ENCODE measurements at places on chromosomes 6 and 20.

GRCh38 chr20:62227591-62227976 is 7.5 kb upstream of the HRH3 start:
- no peak for DNase-seq

DNA sequence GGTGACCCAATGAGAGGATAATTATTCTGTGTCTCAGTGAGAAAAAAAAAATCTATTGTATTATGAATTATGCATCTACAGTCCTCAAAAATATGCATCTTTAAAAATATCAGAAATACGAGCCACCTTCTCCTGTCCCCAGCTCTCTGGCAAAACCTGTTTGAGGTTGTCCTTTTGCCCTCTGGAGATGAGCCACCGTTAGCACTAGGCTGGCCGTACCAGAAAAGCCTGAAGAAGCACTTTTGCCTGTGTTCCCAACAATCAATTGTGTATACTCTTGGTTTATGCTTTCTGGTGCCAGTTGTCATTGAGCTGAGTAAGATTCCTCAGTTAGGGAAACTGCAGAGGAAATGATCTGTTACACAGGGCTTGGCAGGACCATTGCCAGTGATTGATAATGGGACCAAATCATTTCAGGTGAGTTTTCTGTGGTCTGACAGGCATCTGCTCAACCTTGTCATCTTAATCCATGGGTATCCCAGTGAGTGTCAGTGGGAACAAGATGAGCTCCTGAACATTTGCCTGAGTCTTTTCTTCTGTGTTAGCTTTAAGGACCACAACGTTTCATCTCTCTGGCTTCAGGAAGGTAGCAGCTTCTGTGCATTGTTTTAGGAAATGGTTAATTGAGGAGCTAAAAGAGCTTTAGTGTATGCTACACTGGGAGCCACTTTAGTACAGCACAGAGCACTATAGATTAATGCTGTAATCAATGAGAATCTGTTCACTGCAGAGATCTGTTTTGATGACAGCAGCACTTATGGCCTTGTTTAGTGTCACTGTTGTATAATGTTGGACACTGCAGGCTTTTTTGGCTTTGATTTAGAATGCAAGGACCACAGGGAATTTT is 330.1 kb downstream of the RIMS1 start:
- no peak for DNase-seq

DNA sequence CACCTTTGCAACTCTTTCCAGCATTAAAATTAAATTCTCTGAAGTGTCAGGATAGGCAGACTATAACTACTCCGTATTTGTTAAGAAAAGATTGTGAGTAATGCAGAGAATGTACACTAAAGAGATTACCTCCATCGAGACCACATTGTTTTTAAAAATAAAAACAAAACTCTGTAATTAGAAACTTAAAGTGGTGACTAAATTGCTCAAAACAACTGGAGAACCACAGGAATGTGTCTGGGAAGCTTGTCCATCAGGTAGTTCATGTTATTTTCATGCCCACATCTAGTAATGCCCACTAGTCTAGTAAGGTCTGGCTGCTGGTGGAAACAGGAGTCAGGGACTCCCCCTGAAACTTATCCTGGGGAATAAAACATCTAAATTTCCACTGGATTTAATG is 103.0 kb upstream of the FOXQ1 start:
- DNase-seq = no peak

GRCh38 chr20:5973172-5973571 is 22.7 kb downstream of the MCM8 start:
- DNase-seq = no peak

DNA sequence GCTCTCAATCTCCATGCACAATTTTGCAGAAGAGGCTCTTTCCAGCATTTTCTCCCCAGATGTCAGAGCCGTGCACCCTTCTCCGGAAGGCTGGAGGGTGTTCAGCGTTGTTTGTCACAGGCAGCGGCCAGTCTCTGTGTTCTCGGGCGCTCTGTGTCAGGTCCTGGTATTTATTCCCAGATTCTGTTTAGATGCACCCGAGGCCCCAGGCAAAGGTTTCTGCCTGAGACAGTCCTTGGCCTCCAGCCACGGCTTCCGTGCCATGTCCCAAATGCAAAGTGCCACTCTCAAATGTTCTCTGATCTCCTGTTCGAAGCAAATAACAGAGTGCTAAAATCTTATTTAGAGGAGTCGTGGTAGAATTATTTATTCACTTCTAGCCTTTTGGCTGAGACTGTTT is 140.3 kb upstream of the AGPAT4 start:
- no peak for DNase-seq

- DNase-seq = peak; percentile 23
Observed at GRCh38 chr6:3913077-3913957, 64.1 kb downstream of the FAM50B start.

All from HEK293T (cell line).